ENCODE measurements at places on chromosomes 13 and 19.

DNA sequence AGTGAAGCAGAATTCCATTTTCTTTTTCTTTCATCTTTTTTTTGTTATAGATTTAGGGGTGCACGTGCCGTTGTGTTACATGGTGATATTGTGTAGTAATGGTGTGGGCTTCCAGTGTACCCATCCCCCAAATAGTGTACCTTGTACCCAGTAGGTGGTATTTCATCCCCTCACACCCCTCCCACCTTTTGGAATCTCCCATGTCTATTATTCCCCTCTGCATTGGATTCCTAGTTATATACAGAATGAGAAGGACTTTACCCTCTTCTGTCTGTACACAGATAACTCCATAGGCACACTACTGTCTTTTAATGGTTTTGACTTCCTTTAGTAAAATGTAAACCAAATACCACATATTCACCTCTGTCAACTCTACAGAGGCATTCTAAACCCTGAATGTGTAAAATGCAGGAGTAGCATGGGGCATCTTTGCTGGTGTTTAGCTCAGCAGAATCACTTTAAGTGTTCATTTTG, 28.0 kb downstream of the FRY start:
- DNase-seq: no peak

GRCh38 chr13:108915634-108916512, 286.5 kb downstream of the MYO16 start:
- peak; percentile 61 for DNase-seq

DNA sequence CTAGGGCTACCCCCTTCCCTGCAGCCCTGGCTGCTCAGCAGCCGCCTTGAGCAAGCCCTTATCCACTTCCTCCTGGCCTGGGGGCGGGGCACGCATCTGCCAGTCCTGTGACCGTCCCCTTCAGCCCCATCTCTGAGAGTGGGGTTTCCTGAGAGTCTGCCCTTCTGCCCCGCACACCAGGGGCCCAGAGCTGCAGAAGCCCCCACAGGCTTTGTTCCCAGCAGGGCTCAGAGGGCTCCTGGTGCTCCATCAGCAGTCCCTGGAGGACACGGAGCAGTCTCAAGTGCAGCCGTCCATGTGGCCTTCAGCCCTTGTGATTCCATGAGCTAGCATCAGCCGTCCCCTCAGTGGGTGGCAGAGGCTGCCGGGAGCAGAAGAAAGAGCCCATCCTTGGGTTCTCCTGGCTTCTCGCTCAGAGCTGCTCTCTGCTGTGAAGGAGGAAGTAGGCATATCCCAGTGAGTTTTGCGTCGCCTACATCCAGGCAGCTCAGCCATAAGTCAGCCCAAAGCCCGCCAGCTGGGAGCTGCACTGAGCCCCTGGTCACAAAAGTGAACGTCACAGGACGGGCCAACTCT, 16.3 kb downstream of the MYO9B start:
- no peak for DNase-seq

DNA sequence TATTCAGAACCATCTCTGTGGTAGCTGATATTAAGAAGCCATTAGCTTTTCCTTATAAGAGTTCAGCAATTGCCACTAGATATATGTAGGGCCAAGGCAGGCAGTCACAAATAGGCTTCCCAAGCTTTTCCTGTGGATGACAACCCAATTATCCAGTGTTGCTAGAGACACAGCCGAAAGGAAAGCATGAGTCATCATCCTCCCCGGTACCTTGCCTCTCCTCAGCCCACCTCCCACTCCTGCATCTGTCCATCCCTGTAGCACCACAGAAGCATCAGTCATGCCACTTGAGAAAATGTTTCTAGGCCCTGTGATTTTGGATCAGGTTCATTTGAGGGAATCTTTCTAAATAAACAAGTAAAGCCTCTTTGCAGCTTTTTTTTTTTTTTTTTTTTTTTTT, 204.3 kb downstream of the DNAJC15 start:
- DNase-seq: peak; percentile 52

DNA sequence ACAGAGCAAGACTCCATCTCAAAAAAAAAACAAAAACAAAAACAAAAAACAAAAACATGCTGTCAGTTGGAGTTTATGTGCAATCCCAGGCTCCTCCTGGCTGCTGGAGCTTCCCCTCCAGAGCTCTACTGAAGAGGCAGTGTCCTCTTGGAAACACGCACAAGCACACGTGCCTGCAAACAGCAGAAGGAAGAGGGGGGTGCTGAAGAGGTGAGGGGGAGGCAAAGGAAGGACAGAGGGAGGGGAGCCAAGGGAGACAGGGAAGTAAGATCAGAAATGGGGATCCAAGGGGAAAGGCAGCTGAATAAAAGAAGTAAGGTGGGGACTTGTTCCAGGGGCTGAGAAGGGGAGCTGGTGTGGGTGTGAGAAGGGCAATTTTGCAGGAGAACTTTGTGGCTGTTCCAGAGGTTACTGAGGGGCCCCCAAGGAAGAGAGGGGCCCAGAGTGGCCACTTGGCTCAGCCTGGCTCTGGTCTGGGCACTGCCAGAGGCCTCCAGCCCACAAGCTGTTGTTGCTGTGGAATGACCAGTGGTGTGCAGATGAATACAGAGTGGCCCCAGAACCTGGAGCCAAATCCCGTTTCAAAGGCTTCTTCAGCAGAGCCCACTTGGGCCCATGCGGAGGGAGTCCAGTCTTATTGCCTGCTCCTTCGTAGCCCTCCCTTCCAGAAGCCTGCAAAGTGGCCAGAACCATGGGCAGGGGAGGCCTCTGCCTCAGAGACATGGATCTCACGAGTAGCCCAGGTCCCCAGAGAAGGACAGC, 34.4 kb downstream of the LYL1 start:
- no peak for DNase-seq

DNA sequence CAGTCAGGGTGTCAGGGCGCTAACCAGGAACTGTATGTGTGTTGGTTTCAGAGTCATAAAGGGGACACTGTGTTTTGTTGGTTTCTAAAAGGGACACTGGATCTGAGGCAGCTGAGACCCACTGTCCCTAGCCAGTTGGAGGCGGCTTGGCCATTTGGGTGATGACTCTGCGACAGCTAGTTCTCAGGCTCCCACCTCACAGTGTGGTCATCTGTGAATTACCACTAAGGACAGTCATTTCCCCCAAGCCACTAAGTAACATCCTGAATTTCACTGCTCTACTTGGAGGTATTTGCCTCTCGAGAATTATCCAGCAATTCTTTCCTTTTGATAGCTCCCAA, 51.5 kb downstream of the EPS15L1 start:
- no peak for DNase-seq

GRCh38 chr19:7483720-7484201, 5.1 kb downstream of the PEX11G start:
- DNase-seq: no peak

GRCh38 chr13:90055121-90055520, 1292.4 kb upstream of the MIR17HG start:
- peak; percentile 2 for DNase-seq

DNA sequence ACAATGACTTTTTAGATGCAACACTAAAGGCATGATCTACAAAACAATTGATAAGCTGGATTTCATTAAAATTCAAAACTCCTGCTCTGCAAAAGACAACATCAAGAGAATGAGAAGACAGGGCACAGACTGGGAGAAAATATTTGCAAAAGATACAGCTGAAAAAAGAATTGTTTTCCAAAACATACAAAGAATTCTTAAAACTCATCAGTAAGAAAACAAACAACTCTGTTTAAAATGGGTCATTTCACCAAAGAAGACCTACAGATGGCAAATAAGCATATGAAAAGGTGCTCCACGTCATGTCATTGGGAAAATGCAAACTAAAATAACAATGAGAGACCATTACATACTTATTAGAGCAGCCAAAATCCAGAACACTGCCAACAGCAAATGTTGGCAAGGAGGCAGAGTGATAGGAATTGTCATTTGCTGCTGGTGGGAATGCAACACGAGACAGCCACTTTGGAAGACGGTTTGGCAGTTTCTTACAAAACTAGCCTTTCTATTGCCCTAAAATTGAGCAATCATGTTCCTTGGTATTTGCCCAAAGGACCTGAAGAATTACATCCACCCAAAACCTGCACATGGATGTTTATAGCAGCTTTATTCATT, 39.2 kb downstream of the FLT1 start:
- DNase-seq: no peak

DNA sequence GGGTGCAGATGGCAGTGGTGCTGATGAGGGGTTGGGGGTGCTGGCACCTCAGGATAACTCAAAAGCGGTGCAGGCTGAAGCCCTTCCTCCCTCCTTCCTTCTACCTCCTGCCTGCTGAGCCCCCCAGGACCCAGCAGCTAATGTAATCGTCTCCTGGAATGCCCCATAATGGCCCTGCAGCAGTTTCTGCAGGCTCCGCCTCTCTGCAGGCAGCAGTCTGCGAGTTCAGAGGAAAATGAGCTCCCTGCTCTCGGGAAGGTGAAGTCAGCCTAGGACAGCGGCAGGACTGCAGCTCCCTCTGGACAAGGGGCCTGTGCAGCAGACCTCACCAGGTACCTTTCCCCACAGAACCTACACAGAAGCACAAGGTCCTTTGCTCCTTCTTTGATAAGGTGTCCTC, 130.9 kb downstream of the ZDHHC20 start:
- no peak for DNase-seq

GRCh38 chr13:100604918-100605710, 16.5 kb upstream of the GGACT start:
- DNase-seq: no peak

DNA sequence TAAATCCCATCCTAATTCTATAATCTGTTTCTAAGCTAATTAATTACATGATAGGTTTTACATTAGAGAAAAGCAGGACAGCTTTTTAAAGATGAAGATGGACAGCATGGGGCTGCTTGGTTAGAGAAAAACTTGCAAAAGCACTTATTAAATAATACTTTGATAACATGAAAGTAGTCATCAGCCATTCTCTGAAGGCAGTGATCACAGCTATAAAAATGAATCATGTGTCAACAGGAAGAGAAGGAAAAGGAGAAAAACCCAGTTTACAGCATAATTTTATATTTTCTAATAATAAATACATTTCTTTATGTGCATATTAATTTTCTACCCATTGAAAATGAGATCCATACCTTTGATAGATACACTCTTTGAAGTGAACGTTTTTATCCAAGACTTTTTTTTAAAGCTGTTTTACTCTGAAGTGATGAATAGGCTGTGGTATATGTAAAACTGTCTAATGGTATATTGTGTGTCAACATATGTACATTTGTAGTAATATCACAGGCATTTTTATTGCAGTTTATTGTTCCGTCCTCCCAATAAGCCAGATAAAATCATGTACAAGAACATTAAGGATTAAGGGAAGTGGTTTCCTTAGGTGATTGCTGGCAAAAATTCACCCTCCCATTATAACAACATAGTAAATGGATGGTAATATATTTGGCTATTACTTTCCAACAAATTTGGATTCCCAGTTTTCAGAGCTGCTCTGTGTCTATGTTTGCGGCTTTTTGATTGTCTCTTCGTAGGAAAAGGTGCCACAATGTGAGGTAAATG, 1.3 kb upstream of the KLF5 start:
- no peak for DNase-seq

- DNase-seq: no peak
Observed at GRCh38 chr19:53982001-53982451, 9.4 kb upstream of the CACNG6 start.

DNA sequence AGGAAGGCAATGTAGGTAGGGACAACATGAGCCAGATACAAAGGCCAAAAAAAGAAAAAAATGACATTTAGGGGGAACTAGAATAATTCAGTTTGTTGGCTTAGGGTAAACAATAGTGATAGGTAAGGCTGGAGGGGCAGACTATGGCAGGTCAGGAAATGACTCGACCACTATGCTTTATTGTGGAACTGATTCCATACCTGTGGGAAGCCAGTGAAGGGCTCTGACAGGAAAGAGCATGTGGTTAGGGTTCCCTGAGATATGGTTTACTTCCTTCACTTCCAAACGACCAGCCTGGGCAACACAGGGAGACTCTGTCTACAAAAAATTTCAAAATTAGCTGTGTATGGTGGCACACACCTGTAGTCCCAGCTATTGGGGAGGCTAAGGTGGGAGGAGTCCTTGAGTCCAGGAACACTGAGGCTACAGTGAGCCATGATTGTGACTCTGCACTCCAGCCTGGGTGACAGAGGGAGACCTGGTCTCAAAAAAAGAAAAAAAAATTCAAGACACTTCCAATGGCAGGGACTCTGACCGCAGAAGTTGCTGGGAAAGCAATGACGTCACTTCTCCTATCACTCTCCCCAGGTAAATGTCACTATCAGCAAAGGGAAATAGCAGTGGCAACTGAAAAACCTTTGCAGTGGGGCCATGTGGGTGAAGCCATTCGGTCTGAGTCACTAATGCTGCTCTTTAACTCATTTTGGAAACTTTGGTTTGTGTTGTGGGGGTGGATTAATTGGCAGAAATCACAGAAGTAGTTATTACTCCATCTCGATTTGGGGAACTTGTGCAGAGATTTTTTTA, 192.8 kb upstream of the TSC22D1 start:
- DNase-seq: no peak

Measured in fibroblast of skin of back (primary cell).